ENCODE measurements at places on chromosomes 11 and 22. TPM values are rescaled to one million over a fixed set of nuclear protein-coding genes. Genes with fewer than 3 reads are reported as not detected.

OVOL1 gene
- total RNA-seq, result not detected

CHRM1 gene
- total RNA-seq, result not detected

HBE1 gene
- total RNA-seq, result not detected

CDC42EP2 gene
- total RNA-seq, result 32.6 TPM

TTLL8 gene
- not detected for total RNA-seq

KRTAP5-11 gene
- not detected for total RNA-seq

PRSS23 gene
- total RNA-seq, result 213 TPM

CDON gene
- 10.3 TPM for total RNA-seq

NCAM1 gene
- 1.8 TPM for total RNA-seq

MPZL3 gene
- total RNA-seq, result 2.4 TPM

ART1 gene
- total RNA-seq, result not detected

FAM181B gene
- total RNA-seq, result not detected

CHRDL2 gene
- total RNA-seq, result not detected

OR52I1 gene
- not detected for total RNA-seq

C22orf31 gene
- total RNA-seq, result not detected

RBX1 gene
- 34.8 TPM for total RNA-seq

LRRC4C gene
- total RNA-seq, result not detected

PAX6 gene
- not detected for total RNA-seq

INPPL1 gene
- 68.0 TPM for total RNA-seq

C11orf65 gene
- not detected for total RNA-seq

HOATZ gene
- not detected for total RNA-seq

MYO7A gene
- not detected for total RNA-seq

HSPB2 gene
- 0.38 TPM for total RNA-seq

TRIM34 gene
- total RNA-seq, result 12.1 TPM

TPBGL gene
- total RNA-seq, result not detected

ADM2 gene
- total RNA-seq, result 11.4 TPM

MRGPRG gene
- total RNA-seq, result not detected

RFPL3 gene
- not detected for total RNA-seq

RIMBP3C gene
- 0.22 TPM for total RNA-seq

ELFN2 gene
- 0.89 TPM for total RNA-seq

SLC22A8 gene
- total RNA-seq, result not detected

APOL5 gene
- not detected for total RNA-seq

APOBEC3F gene
- 0.51 TPM for total RNA-seq

MEI1 gene
- total RNA-seq, result 2.2 TPM

CALCA gene
- total RNA-seq, result 1.3 TPM

DNAJB13 gene
- total RNA-seq, result not detected

PGR gene
- not detected for total RNA-seq

MMP27 gene
- not detected for total RNA-seq

FAT3 gene
- total RNA-seq, result 1.9 TPM

PNPLA3 gene
- total RNA-seq, result 0.54 TPM

MFRP gene
- total RNA-seq, result not detected

OR8G5 gene
- not detected for total RNA-seq

RPS3 gene
- total RNA-seq, result 1,048 TPM

CDC45 gene
- total RNA-seq, result 9.5 TPM

SLC29A2 gene
- not detected for total RNA-seq

KRTAP5-3 gene
- not detected for total RNA-seq

MGAT3 gene
- not detected for total RNA-seq

HDHD5 gene
- total RNA-seq, result 53.7 TPM

PAFAH1B2 gene
- 124 TPM for total RNA-seq
